Mammary microvascular endothelial cell (primary cell): ENCODE measurements at places on chromosomes 6 and 20. TPM values are rescaled to one million over a fixed set of nuclear protein-coding genes. Genes with fewer than 3 reads are reported as not detected.

OR2B6 gene
- not detected in 2 replicates for total RNA-seq

SLC35A1 gene
- total RNA-seq: 10.8 and 13.2 TPM in 2 replicates

MYLK2 gene
- total RNA-seq: 1.4 and 2.7 TPM in 2 replicates

CAGE1 gene
- not detected in 2 replicates for total RNA-seq

PPP1R16B gene
- 58.0 and 64.7 TPM in 2 replicates for total RNA-seq

PPP1R3G gene
- total RNA-seq: 0.33 and 0.49 TPM in 2 replicates

TP53TG5 gene
- not detected in 2 replicates for total RNA-seq
